ENCODE measurements at places on chromosomes 5 and 9.
A peak's percentile ranks its signal among the peaks of the same experiment; 100 is the strongest.

GRCh38 chr9:118522093-118523028 is 818.2 kb downstream of the TLR4 start:
- DNase-seq = peak; percentile 32

- DNase-seq = no peak
Measured at GRCh38 chr9:13047827-13048587, 231.5 kb downstream of the MPDZ start.

- DNase-seq = no peak
Measured at GRCh38 chr9:121784731-121785411, 133.4 kb downstream of the DAB2IP start.

DNA sequence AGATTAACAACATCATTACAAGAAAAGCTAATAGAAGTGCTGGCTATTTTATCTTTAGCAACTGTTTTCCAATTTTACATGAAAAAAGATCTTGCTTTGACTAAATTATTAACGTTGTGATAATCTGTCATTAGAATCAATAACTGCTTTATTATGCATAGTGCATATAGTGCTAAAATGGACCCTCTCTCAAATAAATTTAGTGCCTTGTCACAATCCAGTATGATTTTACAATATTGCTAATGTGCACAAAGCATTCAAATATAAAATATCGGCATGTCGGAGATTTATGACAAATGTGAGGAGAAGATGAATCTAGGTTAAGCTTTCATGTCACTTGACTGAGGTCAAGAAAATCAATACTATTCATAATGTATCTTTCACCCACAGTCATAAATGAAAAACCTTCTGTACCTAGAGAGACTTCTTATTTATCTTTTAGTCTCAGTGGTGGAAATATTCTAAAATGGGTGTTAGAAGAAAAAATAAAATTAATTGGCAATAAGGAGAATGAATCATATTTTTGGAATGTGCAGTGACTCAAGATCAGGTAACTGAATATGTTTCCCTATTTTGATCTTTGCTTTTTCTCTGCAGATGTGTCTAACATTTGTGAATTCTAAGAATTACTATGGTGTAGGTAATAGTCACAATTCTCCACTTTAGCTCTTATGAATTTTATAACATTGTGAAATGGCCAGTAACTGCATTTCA is 672.9 kb upstream of the GRAMD2B start:
- DNase-seq = no peak

DNA sequence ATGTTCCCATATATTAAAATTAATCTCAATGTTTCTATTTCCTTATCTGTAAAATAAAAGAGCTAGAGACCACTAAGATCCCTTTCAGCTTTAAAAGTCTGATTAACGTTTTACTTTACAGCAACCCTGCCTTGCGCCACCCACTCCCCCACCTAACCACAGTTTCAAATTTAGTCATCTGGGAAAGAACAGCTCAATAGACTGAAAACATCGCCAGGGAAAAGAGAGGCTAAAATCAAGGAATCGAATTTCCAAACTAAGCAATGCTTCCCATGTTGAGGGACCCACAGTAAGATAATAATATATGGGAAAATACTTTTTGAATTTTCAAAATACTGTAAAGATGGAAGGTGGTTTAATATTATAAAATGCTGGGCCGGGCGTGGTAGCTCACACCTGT is 6.6 kb downstream of the SAXO1 start:
- peak; percentile 16 for DNase-seq

DNA sequence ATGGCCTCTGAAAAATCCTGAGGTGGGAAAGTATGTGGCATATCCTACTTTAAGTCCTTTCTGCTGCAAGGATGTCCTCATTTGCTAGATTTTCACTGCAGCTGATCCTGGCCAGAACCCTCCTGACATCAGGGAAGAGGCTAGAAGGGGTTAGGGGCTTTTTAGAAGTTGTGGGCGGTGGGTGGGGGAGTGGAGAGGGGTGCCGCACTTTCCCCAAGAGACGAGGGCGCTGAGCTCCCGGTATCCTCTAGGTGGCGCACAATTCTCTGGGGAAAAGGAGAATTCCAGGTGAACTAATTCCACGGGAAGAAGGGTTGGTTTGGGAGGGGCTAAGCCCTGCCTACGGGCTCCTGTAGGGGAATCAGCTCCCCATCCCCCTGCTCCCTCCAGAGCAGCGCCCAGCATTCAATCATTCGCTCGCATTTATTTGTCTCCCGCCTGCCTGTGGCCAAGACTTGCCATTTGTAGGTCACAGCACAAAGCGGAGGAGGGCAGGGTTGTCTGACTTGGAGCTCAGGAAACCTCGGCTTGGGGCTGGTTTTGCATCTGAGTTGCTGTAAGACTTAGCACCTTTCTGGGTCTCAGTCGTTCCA is 42.9 kb upstream of the HAND1 start:
- DNase-seq = no peak

DNA sequence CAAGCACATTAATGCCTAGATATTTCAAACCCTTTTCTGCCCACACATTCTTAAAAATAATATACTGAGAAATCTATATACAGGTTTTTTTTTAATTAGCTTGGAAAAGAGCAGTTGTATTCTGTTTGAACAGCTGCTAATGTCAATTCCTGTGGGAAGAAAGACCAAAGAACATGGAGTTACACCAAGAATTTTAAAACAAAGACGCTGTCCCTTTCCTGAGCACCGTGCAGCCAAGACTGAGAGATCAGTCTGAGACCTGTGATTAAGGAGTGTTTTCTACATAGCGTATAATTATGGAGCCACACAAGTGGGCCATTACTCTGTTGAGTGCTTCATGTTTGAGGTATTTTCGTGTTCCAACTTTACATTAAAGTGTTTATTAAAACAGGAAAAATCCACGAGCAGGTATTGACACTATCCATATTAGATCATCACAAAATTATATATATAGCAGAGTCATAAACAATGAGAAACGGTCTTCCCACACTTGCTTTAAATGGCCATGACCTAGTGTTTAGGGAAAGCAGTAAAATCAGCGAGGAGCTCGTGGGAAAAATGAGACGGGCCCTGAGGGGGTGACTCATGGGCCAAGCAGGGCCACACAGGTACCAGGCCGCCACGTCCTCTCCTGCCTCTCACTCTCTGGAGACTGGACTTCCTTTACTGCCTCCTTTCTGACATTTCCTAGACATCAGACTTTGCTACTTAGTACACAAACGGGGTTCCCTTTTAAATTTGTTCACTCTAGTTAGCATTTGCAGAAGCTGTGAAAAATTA is 153.1 kb upstream of the OTULINL start:
- no peak for DNase-seq

- no peak for DNase-seq
Measured at GRCh38 chr5:102807878-102808502, 52.9 kb downstream of the PAM start.

- no peak for DNase-seq
Measured at GRCh38 chr9:24879591-24879990, 333.9 kb upstream of the IZUMO3 start.

GRCh38 chr5:39274398-39275085 is 55.2 kb upstream of the FYB1 start:
- DNase-seq = peak; percentile 40

GRCh38 chr9:7988644-7989280 is 189.2 kb upstream of the DMAC1 start:
- no peak for DNase-seq

DNA sequence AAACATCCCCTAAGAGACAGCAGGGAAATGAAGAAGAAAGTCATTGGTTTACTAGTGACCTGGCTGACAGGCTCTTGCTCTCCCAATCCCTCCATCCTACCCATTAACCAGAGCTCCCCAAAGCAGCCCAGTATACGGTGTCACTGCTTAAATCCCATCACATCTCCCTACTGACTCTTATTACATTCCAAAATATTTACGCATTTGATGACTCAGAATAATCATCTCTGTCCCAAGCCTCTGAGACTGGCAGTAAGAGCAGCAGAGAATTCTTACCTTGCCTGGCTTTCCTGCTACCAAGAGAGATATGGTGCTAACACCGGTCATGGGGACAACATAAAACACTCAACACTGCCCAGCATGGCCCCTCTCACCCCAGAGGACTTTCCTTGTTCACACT is 20.2 kb upstream of the WHRN start:
- no peak for DNase-seq

DNA sequence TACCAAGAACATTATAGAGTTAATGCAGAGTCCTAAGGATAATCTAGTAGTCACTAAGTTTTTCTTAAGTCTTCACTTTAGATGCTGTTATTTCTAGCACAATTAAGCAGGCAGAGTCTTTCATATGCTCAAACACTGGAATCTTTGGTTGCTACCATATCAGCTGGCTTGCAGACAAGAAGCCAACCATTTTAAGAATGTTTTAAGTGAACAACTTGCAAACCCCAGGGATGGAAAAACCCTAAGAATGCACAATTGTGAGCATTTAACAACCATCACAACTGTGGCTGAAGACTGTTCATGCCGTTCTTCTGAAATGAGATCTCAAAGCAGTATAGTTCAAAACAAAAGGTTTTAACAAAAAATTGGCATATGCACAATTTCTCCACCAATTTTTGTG is 55.1 kb downstream of the CSNK1A1 start:
- no peak for DNase-seq

- no peak for DNase-seq
Measured at GRCh38 chr5:30765227-30765626, 428.3 kb upstream of the CDH6 start.

Measured in GM19239 (cell line).